DMS79 (cell line): ENCODE measurements at places on chromosomes 1 and 21.

- no peak for DNase-seq
Measured at GRCh38 chr1:247375747-247376146, 40.2 kb upstream of the NLRP3 start.

- DNase-seq: no peak
Measured at GRCh38 chr1:31032266-31032665, 33.3 kb downstream of the PUM1 start.

- no peak for DNase-seq
Measured at GRCh38 chr21:40967771-40968170, 120.8 kb upstream of the DSCAM start.

DNA sequence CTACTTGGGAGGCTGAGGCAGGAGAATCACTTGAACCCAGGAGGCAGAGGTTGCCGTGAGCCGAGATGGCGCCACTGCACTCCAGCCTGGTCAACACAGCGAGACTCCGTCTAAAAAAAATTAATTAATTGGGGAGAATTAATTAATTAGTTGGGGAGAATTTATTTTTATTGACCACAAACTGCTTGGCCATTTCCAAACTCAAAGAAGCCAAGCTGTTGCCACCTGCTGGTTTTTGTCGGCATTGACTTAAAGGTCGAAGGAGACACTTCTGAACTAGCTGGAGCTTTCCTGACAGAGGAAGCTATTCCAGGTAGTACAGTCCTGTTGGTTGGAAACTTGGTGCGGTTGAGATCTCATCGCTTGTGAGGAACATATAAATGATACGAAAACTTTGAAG, 13.1 kb downstream of the MAP1LC3C start:
- no peak for DNase-seq

GRCh38 chr1:58815686-58816071, 31.8 kb upstream of the JUN start:
- DNase-seq: no peak

- no peak for DNase-seq
Measured at GRCh38 chr1:72649991-72650390, 367.7 kb upstream of the NEGR1 start.

DNA sequence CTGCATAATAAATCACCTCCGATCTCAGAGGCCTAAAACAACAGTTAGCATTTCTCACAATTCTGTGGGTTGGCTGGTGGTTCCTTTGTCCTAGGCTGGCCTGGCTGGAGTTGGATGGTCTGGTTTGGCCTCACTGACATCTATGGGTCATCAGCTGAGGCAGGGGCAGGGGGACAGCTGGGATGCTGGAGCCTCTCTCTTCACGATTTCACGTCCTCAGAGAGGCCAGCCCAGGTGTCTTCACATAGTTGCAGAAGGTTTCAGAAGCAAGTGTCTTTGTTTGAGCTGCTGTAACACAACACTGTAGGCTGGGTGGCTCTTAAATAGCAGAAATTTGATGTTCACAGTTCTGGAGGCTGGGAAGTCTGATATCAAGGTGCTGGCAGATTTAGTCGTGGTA, 155.5 kb upstream of the CACNA1E start:
- no peak for DNase-seq

- no peak for DNase-seq
Measured at GRCh38 chr21:39690454-39690853, 54.5 kb upstream of the IGSF5 start.

GRCh38 chr1:224348137-224348536, 8.5 kb upstream of the CNIH4 start:
- no peak for DNase-seq

- DNase-seq: peak; percentile 27
Measured at GRCh38 chr1:159924025-159924790, 1.1 kb downstream of the TAGLN2 start.

- no peak for DNase-seq
Measured at GRCh38 chr1:119364640-119365039, 3.9 kb upstream of the HAO2 start.

DNA sequence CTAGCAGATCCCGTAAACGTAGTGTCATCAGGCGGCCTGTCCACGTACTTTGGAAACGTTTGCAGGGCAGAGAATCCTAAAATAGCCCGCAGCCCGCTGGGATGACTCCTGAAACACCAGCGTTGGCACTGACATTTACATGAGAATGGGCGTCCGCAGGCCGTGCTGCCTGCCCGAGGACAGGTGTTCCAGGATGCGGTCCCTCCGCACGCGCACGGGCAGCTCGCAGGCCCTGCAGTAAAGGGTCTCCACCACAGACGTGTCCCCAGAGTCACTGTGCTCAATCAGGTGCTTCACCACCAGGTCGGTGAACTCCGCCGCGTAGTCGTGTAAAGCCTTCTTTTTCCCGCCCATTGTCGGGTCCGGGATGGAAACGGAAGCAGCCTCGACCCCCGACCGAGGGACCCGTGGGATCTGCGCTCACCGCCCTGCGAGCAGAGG, 5.8 kb upstream of the CCDC27 start:
- no peak for DNase-seq

- no peak for DNase-seq
Measured at GRCh38 chr1:230849451-230850224, 18.7 kb downstream of the C1orf198 start.

DNA sequence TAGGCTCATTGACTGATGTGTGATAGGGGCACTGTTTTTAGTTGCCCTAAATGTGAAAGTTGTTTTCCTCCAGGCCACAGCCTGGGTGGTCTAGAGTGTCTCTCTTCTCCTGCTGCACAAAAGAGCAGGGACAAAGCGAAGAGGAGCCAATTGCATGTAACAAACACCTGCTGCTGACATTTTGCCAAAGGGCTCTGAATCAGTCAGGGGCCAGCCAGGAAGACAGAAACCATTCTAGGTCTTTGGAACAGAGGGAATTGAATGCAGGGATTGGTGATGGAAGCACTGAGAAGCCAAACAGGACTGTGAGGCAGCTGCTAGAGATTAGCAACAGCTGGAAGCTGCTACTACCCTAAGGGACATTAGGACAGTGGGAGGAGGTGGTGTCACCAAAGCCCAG, 185.3 kb upstream of the POU3F1 start:
- no peak for DNase-seq

DNA sequence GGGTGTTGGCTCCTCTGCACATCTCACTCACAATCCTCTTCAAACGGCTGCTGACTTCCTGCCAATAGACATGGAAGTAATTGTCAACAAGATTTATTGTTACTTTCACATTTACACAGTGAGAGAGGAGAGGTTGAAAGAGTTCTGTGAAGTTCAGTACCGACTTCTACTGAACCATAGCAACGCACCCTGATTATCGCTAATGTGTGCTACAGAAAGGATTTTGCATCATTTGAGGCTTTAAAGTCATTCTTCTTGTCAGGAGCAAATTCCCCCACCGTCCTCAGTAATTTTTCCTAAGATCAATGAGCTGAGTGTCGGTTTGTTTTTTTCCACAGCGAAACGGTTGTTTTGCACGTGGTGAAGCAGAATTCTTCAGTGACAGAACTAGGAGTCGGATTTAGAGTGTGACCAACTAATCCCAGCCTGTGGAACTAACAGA, 361.0 kb downstream of the ADGRL2 start:
- no peak for DNase-seq

DNA sequence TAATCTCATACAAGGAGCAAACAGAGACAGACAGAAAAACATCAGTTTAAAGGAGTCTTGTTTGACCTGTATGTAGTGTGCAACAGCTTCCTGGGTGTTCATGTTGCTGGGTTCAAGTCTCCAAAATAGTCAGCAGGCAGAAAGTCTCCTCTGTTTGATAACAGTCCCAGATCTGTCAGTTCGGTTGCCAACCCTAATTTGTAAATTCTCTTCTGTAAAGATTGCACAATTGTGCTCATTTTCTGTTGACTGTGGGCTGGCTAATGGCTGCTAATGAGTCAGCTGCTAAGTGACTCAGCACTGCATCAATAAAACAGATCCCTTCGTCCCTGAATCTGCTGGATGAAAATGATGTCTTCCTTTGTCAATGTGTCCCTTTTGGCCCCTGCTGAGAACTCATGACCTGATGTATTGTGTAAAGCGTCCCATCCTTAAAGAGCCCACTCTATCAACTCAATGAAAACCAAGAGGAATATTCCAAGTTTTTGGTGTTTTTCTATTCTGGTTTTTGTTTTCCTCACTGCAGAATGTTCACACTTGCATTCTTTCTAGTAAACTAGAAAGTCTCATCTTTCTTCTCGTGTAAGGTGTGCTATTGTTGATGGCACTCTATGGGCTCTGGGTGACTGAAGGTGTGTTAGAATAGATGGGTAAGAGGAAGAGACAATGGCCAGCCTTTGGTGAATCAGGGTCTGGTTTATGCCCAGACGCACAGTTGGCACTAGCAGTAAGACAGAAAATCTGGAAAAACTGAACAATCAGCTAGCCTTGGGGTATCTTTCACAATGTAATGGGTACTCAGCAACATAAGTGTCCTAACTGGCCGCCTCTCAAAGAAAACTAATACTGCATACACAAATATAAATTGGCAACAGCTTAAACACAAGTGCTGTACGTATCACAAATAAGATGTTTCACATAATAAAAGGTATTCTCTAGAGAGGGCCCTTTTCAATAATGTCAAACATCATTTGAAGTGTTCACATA, 75.1 kb upstream of the SIPA1L2 start:
- DNase-seq: peak; percentile 70

- DNase-seq: no peak
Measured at GRCh38 chr1:44228218-44228617, 14.9 kb downstream of the DMAP1 start.

GRCh38 chr21:44018813-44019567, 6.9 kb downstream of the TRAPPC10 start:
- DNase-seq: no peak

DNA sequence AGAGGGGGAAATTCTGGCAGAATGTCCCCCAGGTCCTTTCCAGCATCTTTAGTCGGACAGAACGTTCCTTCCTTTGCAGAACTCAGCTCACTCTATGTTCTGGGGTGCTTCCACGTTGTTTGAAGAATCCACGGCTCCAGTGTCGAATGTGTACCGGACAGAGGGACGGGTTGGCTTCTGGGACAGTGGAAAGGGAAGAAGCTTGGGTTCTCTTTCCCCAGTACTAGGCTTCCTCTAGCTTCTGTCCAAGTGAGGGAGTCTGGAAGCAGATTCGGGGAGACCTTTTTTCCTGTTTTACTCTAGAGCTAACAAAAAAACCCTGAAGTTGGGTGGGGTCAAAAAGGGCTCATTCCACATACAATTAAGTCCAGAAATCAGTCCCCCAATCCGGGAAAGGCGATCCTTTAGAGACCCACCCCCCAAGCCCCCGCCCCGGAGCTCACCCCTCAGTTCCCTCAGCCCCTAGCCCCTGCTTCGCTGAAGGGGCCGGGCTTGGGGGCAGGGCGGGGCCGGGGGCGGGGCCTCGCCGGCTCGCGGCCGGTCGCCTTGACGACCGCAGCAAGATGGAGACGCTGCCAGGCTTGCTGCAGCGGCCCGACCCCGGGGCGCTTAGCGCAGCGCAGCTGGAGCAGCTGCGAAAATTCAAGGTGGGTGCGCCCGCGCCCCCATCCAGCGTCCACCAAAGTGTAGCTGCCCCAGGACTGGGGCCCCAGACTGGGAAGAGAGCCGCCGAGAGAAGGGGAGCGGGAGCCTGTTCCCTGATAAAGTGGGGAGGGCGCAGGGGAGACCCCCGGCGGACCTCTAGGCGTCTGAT, at the start of gene RIIAD1:
TSS of gene RIIAD1 (plus strand) at position 549 of the 814 bp plus-strand sequence. CDS start at position 564, 15 bp downstream.
- peak; percentile 21 for DNase-seq

DNA sequence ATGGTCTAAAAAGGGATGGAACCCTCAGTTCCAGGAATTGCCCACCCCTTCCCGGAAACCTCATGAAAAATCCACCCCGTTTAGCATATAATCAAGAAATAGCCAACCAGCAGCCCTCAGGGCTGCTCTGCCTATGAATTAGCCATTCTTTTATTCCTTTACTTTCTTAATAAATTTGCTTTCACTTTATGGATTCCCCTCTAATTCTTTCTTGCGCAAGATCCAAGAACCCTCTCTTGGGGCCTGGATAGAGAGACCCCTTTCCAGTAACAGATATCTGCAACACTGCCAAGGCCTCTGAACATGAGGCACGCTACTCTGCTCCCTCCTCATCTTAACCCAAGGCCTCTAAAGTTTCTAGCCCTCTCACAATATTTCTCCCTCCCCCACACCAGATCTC, 58.9 kb upstream of the POU2F1 start:
- no peak for DNase-seq

DNA sequence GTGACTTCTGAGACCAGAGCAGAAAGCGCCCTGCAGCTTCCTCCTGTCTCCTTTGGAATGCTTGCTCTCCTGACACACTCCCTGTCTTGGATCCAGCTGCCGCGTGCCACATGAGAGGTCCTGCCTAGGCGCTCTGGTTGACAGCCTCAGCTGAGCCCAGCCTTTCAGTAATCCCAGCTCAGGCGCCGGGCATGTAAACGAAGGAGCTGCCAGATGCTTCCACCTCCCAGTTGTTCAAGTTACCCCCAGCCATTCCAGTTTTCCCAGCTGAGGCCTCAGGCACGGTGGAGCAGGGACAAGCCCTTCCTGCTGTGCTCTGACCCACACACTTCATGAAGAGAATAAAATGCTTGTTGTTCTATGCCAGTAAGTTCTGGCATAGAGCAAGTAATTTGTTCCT, 14.3 kb upstream of the CD34 start:
- no peak for DNase-seq

DNA sequence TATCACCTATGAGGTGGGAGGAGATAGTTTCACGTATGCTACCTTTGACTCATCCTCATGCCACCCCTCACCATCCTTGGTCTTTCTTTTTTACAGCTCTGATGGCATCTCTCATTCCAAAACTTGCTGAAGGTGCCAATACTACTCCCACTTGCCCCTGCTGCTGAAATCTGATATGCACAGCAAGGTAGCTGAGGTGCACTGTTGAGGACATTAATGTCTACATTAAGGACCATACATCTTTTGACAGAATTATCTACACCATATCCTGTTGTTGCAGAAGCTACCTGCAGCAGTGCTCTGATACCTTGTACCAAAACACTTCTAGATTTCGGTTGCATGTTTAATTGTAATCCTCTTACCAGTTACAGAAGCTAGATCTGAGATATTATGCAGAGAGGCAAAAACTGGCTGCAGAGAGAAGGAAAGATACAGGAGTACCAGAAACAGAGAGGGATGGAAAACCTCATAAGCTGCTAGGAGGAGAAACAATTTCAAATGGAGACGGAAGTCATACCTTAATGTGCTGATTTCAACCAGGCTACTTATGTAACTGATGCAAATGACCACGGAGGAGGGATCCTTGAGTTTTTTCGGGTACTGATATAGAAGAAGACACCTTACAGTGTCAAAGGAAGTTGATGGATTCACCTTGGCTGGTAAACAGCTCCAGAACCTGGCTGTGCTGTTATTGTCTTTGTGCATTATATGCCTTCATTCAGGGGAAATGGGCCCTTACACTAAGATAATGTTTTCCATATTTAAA, 19.3 kb upstream of the PTPRC start:
- DNase-seq: no peak

- DNase-seq: no peak
Measured at GRCh38 chr1:219120624-219121544, 52.8 kb upstream of the LYPLAL1 start.
